ENCODE measurements at places on chromosomes 2 and 18.

DNA sequence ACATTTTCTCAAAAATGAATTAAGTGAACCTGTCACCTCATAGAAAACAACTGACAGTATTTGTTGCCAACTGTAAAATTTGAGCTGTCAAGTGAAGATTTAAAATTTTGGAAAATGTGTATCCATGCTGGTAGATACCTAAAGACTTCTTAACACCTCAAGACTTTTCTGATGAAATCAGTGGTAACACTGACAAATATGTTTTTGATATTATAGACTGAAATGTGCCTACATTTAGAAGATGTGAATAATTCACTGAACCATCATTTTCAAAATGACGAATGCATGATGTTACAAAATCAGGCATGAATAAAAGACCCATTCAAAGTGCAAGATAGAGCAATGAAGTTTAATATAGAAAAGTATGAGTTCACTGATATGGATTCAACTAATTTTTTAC is 51.5 kb upstream of the ASPRV1 start:
- no peak for DNase-seq

- DNase-seq = no peak
Measured at GRCh38 chr2:238952261-238952919, 104.5 kb downstream of the TWIST2 start.

- DNase-seq = no peak
Measured at GRCh38 chr18:21129566-21130216, 18.1 kb upstream of the ROCK1 start.

- no peak for DNase-seq
Measured at GRCh38 chr18:34951625-34952379, 89.4 kb upstream of the MAPRE2 start.

GRCh38 chr18:36501100-36501499 is 203.6 kb downstream of the FHOD3 start:
- no peak for DNase-seq

- no peak for DNase-seq
Measured at GRCh38 chr2:199160677-199161465, 296.9 kb downstream of the SATB2 start.

DNA sequence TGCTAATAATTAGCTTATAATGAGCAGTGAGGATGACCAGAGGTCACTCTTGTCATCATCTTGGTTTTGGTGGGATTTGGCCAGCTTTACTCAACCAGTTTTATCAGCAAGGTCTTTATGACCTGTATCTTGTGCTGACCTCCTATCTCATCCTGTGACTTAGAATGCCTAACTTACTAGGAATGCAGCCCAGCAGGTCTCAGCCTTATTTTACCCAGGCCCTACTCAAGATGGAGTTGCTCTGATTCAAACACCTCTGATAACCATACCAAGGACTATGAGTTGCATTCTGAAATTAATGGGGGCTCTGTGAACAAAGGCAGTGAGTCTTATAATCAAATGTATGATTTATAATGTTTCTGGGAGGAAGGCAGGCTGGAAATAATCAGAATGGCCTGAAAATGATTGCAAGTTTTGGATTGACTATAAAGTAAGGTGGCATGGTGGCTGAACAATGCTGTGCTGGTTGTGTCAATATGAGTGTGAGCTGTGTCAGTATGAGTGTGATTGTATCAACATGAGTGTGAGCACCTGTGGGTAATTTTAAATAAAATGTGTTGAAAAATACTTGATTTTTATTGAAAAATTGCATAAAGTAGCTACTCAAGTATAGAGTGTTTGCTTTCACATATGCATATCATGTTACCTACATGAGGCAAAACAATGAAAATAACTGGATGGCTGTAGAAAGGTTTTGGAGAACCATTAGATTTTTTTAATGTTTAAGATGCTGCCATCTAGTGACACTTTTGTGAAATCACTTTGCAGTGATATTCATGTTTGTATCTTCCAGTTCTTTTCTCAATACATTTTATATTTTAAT is 103.0 kb downstream of the KYNU start:
- no peak for DNase-seq

DNA sequence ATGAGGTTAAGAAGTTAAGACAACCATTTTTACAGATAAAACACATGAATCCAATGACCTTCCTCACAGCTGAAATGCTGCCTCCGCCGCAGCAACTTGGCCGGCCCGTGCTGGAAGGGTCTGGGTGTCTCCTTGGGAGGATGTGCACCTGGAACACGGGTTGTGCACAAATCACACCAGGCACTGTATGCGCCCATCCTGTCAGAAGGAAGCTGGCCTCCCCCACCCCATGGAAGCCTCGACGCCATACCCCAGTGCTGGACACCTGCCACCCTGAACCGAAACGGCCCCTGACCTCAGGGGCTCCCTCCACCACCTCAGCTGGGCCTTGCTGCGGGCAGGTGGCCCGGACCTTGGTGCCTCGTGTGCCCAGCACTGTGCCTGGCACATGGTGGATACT is 111.8 kb downstream of the PXDN start:
- no peak for DNase-seq

- DNase-seq = no peak
Measured at GRCh38 chr18:55284614-55285013, 303.4 kb downstream of the TCF4 start.

DNA sequence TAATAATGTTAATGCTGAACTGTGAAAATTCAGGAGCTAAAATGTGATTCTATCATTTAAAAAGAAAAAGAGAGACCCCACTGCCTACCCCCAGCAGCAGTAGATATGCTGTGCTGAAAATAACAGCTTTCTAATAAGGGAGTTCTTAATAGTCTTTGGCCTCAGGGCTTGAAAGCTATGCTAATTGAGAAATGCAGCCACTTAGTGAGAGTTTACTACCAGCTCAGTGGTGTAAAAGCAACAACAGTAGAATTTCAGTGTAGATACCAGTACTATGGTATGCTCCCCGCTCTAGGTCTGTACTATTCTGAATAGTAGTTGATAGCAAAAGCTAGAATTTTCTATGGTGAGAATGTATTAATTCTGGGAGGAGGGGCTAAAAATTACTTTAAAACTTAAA is 303.1 kb upstream of the VWC2L start:
- DNase-seq = no peak

DNA sequence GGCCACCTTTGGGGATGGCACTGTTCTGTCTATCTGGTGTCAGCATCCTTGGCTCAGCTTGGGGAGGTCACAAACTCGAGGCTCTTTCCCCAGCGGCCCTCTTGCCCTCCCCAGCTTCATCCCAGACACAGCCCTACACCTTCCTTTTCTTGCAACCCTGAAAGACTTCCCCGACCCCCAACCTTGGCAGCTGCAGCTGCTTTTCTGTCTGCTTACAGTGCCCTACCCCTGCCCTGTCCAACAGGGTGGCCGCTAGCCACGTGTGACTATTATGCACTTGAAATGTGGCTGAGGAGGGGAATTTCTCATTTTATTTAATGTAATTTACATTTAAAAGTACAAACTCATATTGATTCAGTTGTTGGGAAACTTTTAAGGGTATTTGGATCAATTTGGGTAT is 41.3 kb downstream of the NGEF start:
- no peak for DNase-seq

GRCh38 chr2:104444392-104444791 is 409.5 kb upstream of the POU3F3 start:
- DNase-seq = no peak

GRCh38 chr2:74742471-74742870 is 88.4 kb downstream of the SEMA4F start:
- no peak for DNase-seq

DNA sequence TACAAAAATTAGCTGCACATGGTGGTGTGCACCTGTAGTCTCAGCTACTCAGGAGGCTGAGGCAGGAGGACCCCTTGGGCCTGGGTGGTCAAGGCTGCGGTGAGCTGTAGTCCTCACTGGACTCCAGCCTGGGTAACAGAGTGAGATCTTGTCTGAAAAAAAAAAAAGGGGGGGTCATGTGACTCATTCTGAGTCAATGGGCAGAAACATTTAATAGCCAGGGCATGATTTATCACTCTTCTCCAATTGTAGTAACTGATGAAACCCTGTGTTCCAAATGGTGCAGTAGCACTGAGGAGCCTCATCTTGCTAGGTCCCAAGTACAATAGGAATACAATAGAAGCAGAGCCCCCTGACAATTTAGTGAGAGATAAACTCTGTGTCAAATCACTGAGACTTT is 78.9 kb upstream of the CCDC68 start:
- DNase-seq = no peak

- no peak for DNase-seq
Measured at GRCh38 chr18:79629249-79629558, 50.4 kb upstream of the CTDP1 start.

- DNase-seq = no peak
Measured at GRCh38 chr2:237877576-237878307, 18.3 kb downstream of the RAMP1 start.

GRCh38 chr2:157839822-157840221 is 36.3 kb downstream of the ACVR1 start:
- DNase-seq = no peak

GRCh38 chr2:144162652-144163051 is 357.3 kb downstream of the ZEB2 start:
- DNase-seq = no peak

GRCh38 chr2:241110607-241111439 is 8.7 kb upstream of the MTERF4 start:
- DNase-seq = no peak
